A172 (cell line): ENCODE measurements at places on chromosomes 4 and X. TPM values are rescaled to one million over a fixed set of nuclear protein-coding genes. Genes with fewer than 3 reads are reported as not detected.

GRCh38 chrX:125326599-125326998 is 6.9 kb downstream of the TEX13C start:
- DNase-seq = no peak

- no peak for DNase-seq
Observed at GRCh38 chr4:18568600-18568999, 547.0 kb upstream of the LCORL start.

- no peak for DNase-seq
Observed at GRCh38 chr4:88212253-88212561, 53.8 kb upstream of the ABCG2 start.

DNA sequence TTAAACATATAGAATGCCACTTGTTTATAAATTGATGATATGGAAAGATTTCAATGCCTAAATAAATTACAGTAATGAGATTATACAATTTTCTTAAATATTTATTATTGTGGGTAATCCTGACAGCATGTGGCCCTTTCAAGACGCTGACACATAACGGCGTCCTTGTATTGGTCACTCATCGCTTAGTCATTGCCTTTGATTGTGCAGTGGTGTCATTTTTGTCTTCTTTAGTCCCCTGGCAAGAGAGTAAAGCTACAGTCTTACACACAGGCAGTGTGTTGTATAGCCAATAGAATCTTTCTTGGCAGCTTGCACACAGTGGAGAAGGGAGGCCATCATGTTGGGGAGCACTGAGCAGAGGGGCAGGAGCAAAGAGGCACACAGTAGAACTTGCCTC is 361.8 kb upstream of the GALNT7 start:
- no peak for DNase-seq

DNA sequence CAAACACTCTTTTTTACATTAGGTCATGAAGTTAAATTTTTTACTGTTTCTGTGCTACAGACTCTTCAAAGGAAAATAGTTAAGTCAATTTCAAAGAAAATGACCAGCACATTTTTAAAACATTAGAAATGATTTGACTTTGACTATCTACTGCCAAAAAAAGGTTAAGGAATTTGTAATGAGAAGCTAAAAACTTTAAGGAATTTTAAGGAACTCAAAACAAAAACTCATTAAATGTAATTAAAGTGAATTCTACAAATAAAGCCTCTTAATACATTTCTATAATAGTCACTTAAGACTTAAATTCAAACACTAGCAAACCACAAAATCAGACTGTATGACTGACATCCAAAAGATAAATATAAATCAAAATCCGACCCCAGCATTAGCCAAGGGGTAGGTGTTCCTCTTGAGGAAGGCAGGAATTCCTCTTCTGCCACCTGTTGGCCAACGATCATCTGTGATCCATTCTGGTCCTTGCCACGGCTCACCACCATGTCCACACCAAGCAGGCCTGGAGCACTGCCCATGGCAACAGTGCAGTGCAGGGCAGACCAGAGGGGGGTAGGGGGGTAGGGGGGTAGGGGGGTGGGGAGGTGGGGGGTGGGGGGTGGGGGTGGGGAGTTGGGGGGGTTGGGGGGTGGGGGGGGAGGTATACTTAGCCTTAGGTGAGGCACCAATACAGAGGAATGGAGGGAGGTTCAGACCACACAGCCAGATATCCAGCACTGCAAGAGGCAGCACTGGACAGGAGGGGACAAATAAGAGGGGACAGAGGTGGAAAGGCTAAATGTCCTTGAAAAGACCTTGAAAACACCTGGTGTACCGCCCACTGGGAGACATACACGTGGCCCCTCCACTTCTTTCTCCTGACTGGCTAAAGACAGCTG is 287.4 kb downstream of the CHIC1 start:
- peak; percentile 27 for DNase-seq

DNA sequence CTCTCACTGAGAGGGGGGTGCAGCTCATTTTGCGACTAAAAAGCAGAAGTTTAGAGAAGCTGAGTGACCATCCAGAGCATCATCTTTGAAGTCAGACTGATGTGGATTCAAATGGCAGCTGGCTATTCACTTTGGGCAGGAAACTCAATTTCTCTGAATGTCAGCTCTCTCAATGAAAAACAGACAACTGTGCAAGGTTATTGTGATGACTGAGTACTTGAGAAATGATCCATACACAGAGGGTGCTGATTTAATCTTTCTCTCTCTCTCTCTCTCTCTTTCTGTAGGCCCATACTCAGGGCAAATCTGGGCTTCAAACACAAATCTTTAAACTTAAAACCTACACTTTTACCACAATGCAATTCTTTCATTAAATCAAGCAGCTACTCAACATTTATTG is 185.8 kb upstream of the SLIT2 start:
- DNase-seq = no peak

DNA sequence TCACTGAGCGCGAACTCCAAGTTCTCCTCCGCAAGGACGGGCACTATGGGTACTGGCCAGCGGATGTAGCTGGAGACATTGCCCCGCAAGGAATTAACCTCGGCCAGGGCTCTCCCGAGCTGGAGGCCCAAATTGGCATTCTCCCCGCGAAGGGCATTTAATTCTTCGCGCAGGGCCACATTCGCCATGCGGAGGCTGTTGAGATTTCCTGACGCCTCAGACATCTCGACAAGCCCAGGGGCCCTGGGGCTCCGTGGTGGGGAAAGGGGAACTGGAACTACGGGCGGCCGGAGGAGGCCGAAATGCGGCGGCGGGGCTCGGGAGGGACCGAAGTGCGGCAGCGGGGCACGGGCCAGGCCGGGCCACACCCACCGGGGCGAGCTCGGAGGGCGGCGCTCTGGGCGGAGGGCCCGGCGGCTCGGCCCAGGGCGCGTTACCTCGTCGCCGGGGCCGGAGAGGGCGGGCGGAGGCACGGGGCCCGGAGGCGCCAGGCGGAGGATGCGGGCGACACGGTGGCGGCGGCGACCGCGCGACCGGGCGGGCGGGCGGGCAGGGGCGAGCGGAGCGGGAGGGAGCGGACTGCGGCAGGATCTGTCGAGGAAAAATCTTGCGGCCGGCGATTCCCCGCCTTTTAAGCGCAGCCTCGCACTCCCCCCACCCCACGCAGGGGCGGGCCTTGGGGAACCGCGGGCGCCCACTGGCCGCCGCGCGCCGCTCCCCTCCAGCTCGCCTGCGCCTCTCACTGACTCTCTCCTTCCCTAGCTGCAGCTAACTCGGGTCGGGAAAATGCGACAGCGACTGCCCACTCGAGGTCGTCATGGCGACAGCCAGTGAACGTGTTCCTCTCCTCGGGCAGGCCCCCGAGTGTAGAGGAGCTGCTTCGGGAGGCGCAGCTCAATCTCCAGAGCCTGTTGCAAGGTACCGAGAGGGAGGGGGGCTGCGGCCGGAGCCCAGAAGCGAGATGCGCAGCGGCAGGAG is at the start of gene RTL5:
Gene RTL5, minus strand, starts transcription at position 599 of the 978 bp plus-strand sequence.
- DNase-seq = peak; percentile 77

DNA sequence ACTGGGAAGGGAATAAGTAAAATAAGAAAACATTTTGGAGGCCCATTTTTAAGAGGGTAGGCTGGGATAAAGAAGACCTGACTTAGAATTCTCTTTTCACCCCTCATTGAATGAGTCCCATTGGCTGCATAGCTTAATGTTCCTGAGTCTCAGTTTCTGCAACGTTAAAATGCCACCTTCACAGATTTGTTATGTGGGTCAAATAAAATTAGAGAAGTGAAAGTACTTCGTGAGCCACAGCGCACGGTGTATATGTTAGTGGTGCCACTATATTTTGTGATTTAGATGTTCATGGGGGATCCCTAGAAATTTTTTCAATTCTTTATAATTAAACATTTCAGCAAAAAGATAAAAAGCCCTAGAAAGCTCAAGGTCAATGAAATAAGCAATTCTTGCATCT is 109.2 kb upstream of the HS3ST1 start:
- no peak for DNase-seq

- no peak for DNase-seq
Observed at GRCh38 chr4:108411836-108412235, 208.5 kb upstream of the RPL34 start.

GRCh38 chr4:141676087-141676670 is 39.8 kb downstream of the IL15 start:
- no peak for DNase-seq

- DNase-seq = no peak
Observed at GRCh38 chr4:6920171-6920570, 10.5 kb downstream of the TBC1D14 start.

- no peak for DNase-seq
Observed at GRCh38 chrX:153645921-153646488, 998 bp upstream of the DUSP9 start.

- no peak for DNase-seq
Observed at GRCh38 chr4:136763919-136764318, 768.4 kb downstream of the PCDH18 start.

- DNase-seq = no peak
Observed at GRCh38 chr4:114038762-114039387, 59.4 kb upstream of the ARSJ start.

DNA sequence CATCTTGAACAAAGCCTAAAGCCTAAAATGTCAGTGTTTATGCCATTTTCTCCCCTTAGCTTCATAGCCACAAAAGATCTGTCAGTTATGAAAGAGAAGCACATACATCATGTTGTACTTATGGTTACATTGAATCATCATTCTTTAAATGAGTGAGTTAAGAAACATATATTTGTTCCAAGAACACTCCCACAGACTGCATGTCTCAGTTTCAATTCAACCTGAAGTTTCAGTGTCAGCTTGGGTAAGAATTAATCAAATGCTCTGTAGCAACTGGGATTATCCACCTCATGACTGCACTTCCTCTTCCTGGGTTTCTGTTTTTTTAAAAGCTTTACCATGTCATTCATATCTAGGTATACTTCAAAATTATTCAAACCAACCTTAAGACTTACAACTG is 3.9 kb upstream of the TMPRSS11B start:
- no peak for DNase-seq

- DNase-seq = peak; percentile 73
Observed at GRCh38 chr4:91829531-91829930, 474.2 kb upstream of the GRID2 start.

GRCh38 chr4:147599206-147599605 is 18.0 kb upstream of the TMEM184C start:
- no peak for DNase-seq

DNA sequence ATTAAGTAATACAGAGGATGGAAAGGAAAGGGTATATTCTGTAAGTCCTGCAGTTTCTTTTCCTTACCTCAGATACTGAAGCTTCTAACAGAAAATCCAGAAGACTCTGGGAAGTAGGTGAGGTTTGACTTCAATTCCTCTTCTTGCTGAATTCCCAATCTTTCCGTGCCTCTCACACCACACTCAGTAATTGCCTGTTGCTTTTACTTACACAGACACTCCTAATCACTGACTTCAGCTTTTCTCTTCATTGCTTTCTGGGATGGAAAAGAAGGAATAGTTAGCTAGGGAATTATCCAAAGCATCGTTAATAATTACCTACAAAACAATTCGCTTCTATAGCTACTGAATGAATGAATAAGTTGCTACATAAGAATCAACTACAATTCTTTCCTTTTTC is 163.6 kb downstream of the FBXO8 start:
- DNase-seq = no peak

- no peak for DNase-seq
Observed at GRCh38 chr4:153520801-153521329, 54.7 kb downstream of the TMEM131L start.

DNA sequence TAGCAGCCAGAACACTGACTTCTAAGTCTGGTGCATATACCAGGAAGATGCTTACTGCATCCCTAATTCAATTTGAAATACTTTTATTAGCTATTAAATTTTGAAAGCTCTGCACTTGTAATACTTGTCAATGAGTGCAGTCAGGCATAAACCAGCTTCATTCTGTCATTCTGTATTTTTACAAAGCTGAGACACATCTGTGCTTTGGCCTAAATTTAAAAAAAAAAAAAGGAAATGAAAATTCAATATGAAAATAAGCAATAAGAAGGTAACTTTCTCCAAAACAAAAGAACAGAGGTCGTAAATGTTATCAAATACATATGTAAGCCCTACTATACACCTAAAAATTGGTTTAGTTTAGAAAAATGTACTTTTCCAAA is 7.0 kb downstream of the SMIM14 start:
- DNase-seq = no peak

- DNase-seq = no peak
Observed at GRCh38 chrX:30612250-30612655, 34.7 kb upstream of the TASL start.

The RELL1 gene
- total RNA-seq = 57.7 and 69.4 TPM in 2 replicates

The CT47B1 gene
- total RNA-seq = not detected in 2 replicates

The UGT2B10 gene
- total RNA-seq = not detected in 2 replicates

The BTC gene
- total RNA-seq = 0.03 and 0.14 TPM in 2 replicates

The CXCL13 gene
- total RNA-seq = not detected in 2 replicates

The CT45A2 gene
- not detected in 2 replicates for total RNA-seq

The FGD1 gene
- total RNA-seq = 11.2 and 12.0 TPM in 2 replicates

The YTHDC1 gene
- total RNA-seq = 41.2 and 70.9 TPM in 2 replicates

The NOCT gene
- 28.9 and 32.1 TPM in 2 replicates for total RNA-seq

The PDCL2 gene
- 2.9 TPM in 1 of 2 replicates, not detected in the other for total RNA-seq

The P2RY8 gene
- not detected in 2 replicates for total RNA-seq

The DIPK2B gene
- not detected in 2 replicates for total RNA-seq
